Stimulated activated CD8-positive, alpha-beta memory T cell treated with anti-CD3 and anti-CD28 coated beads, Interleukin-2, amount 100 ng/mL, for 1 hour (primary cell): ENCODE measurements at places on chromosomes 7 and 10.

DNA sequence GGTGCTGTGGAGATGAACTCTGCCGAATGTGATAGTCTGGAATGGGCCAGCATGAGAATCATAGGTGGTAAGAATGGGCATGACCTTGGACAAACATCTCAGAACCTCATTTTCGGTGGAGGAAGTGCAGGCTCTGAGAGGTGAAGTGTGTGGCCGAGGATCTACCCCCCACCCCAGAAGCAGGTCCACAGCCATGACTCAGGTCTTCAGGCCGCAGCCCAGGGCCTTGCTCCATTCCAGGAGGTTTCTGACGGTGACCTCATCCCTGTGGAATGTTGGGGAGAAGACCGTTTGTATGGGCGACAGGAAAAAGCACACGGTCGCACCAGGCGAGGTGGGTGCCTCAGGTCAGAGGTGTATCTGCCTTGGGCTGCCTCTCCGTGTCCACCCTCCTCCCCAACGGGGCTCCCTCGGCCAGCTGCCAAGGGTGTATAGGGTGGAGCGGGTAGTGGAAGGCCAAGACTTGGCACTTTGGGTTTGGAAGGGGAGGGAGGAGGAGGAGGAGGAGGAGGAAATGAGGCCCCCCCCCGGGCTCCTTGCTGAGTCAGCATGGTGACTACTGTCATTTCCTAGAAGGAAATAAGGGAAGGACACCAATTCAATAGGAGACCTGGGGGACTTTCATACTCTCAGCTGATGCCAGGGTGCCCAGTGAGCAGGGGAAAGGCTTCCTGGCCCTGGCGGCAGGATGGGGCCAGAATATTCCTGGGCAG, 168.0 kb upstream of the RHEB start:
- no peak for DNase-seq

- DNase-seq, result no peak
These were observed 112.7 kb downstream of the MTERF1 start for GRCh38 chr7:91767820-91768219.

GRCh38 chr7:39248692-39249090, 271.0 kb downstream of the POU6F2 start:
- DNase-seq, result no peak

DNA sequence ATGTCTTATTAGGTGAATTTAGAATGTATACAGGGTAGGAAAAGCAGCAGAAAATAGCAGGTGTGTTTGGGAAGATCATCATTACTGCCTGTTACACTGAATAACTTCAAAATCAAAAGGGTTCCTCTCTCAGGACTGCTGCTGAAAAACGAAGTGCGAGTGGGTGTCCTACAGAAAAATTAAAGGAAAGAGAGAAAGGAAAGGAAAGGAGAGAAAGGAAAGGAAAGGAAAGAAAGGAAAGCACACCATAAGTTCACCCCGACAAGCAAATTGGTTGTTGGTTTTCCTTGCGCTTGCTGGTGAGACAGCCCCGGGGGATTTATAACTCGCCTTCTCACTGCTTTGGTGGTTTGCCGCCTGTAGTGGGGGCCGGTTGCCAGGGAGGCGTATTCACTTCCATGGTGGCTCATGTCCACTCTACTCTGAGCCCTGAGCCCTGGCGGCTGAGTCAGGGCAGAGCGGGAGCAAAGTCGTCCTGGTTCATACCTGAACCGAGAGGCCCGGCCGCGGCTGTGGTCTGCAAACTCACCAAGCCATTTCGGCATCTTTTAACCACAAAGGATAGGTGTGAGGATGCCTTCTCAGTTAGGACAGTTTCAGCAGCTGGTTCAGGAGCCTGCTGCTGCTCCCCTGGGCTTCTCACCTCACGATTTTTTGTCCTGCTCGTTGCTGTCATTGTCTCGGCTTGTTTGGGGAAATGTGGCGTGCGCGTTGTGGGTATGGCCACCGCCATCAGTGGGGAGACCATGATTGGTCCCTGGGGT, 26.1 kb downstream of the INPP5A start:
- DNase-seq, result no peak

DNA sequence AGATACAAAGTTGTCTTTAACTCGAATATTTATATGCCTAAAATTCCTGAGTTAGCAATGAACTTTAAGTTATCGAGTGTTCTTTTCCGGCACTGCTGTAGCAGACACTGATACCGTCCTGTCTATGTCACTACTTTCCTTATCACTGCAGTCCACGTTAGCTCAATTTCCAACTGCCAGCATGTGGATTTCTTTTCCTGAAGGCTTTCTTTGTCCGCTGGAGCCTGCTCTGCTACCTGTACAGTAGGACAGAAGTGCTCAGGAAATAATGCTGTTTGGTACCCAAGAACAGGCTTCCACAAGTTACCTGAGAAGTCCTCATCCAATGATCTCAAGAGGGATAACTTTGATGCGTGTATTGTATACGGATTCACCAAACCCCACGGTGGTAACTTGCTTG, 329.4 kb downstream of the NXPH1 start:
- no peak for DNase-seq

DNA sequence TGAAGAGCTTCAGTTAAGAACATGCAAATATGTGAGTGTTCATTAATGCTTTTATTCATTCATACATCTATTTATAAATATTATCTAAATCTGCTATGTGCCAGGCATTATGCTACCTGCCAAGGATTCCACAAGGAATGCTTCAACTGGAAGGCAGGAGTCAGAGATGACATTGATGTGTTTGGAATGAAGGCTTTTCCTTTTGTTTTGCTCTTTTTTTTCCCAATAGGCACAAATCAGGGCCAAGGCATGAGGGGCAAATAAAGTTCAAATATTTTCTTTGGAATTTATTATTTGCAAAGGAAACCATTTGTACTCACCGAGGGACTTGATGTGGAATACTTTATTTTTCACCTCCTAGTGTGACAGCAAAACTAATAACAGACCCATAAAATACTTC, 530.3 kb downstream of the ARL4A start:
- no peak for DNase-seq

- no peak for DNase-seq
These were observed 142.9 kb downstream of the NOC3L start for GRCh38 chr10:94219829-94220228.

DNA sequence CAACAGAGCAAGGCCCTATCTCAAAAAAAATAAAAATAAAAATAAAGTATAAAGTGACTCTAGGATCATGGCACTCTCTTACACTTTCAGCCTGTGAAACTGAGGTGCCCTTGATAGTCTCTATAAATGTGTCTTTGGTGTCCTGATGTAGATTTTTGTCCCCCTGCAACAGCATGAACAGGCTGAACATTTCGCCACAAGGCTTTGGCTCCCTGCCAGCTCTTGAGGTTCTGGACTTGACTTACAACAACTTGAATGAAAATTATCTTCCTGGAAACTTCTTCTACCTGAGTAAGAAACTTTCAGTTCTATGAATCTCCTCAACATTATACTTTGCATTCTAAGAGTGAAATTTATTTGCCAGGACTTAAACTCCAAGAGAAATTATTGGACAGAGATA, 48.1 kb upstream of the BMS1 start:
- DNase-seq, result no peak

DNA sequence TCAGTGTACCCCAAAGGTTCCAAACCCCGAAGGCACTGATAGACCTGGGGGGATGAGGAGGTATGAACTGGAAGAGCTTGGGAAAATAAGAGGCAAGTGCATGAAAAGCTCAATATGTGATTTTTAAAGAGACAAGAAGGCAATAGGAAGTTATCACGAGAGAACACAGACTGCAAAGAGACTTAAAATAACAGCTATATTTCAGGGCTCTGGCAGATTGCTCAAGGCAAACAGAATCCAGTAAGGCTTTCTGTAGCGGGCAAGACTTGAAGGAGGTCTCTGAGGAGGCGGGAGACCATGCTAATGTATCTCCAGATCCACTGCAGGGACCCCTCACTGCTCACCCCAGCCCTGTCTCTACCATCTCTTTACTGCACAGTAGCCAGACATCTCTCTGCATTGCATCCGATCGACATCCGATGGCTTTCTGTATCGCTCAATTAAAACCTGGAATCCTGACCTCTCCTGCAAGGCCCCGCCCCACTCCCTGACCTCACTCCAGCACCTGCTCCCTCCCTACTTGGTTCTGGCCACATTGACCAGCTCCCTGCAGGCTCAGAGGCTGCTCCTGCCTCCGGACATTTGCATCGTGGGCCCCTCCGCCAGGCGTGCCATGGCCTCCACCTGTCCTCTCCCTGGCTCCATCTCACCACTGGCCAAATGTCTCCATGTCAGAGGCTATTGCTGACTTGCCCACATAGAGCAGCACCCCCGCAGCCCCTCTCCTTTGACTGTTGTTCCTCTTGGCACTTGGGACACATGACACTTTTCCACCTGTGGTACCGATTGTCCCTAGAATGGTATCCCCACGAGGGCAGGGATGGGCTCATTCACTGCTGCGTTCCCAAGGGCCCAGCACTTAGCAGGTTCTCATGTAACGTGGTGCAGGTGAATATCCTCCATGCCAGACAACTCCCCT, 118.0 kb downstream of the PRKAG2 start:
- DNase-seq, result no peak

DNA sequence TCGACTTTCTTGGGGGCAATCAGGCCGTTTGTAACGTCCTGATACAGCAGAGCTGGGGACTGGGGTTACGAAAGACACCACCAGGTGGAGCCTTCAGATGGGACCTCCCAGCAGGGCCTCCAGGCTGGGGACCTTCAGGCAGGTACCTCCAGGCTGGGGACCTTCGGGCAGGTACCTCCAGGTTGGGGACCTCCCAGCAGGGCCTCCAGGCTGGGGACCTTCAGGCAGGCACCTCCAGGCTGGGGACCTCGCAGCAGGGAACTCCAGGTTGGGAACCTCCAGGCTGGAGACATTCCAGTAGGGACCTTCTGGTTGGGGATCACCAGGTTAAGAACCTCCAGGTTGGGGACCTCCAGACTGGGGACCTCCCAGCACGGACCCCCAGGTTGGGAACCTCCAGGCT, 23.5 kb upstream of the GPR146 start:
- no peak for DNase-seq

GRCh38 chr7:47335071-47335470, 246.8 kb downstream of the TNS3 start:
- no peak for DNase-seq

GRCh38 chr7:95952851-95953250, 180.5 kb downstream of the DYNC1I1 start:
- DNase-seq, result no peak

GRCh38 chr10:10515479-10516204, 502.0 kb upstream of the CELF2 start:
- no peak for DNase-seq

- DNase-seq, result no peak
These were observed 58.7 kb downstream of the MTURN start for GRCh38 chr7:30193336-30193943.

DNA sequence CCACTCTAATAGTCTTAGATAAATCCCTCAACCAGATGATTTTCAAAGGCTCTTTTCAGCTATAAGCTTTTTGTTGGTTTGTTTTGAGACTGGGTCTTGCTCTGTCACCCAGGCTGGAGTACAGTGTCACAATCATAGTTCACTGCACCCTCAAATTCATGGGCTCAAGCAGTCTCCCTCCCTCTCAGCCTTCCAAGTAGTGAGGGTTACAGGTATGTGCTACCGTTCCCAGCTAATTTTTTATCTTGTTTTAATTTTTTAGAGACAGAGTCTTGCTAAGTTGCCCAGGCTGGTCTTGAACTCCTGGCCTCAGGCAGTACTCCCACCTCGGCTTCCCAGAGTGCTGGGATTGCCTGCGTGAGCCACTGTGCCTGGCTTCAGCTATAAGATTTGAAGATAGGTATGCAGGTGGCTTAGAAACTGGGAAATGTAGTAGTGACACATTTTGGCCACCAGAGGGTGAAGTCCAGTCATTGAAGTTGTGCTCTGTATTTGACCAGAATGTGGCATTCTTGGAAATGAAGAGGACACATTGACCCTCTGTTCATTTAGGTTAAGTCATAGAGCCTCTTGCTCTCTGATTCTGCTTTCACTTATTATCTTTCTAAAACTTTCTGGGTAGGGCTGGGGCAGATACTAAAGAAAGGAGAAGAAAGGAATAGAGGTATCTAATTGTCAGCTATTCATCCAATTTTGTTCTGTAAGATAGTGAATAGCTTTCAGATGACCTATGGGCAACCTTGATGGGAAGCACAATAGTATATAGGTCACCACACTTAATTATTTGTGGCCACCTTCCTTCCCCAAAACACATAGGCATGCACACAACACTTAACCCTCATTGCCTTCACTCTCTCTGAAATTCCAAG, 36.0 kb downstream of the R3HCC1L start:
- DNase-seq, result no peak

GRCh38 chr10:114691442-114691941, 33.4 kb upstream of the ABLIM1 start:
- no peak for DNase-seq

DNA sequence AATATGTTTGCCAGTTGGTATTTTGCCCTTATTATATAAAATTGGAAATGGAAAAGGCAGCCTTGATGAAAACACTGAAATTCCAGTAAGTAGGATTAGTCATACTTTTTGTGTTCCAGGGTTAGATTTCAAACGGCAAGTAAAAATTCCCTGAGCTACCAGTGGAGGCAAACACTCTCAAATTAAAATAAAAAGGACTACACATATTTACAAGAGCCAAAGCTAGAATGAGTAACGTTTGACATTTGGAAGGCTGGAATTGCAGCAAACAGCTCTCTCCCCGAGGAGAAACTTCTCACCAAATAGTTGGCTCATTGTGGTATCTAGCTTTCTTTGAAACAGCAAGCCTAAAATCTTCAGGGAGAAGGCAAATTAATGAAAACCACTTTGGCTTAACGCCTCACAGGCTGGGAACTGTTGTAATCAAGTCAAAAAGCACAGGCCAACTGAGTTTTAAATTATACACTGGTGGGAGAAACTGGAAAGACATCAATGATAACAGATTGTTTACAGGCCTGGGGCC, 288.4 kb downstream of the SNX13 start:
- DNase-seq, result no peak

DNA sequence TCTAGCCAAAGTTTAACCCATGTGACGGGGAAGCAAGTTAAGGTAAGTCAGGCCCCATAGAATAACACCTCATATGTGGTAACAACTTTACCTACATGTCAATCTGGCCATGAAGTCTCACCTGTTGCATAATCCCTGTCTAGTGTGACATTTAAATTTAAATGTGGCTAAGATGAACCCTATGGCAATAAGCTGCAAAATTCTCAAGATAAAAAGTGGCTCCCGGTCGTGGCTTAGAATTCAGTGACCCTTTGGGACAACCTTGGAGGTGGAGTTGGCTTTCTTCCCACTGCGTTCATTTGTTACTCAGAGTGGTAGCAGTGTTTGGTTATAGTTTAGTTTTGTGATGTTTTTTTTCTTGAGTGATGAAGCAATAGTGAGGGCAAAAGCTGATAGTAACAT, 90.6 kb downstream of the ARID5B start:
- no peak for DNase-seq

GRCh38 chr10:26386781-26387180, 51.4 kb upstream of the APBB1IP start:
- DNase-seq, result no peak

- peak; percentile 1 for DNase-seq
These were observed 131.9 kb downstream of the CALCR start for GRCh38 chr7:93442478-93443224.

- no peak for DNase-seq
These were observed at the start of gene MRLN for GRCh38 chr10:59753267-59753666. Gene MRLN (minus strand): TSS chr10:59753455.
